Ascending aorta (tissue), 2 donors: ENCODE measurements at places on chromosomes 16 and 17.
A peak's percentile ranks its signal among the peaks of the same experiment; 100 is the strongest.

GRCh38 chr16:87484487-87485331, 8.1 kb downstream of the ZCCHC14 start:
- DNase-seq = no peak

- DNase-seq = no peak
Observed at GRCh38 chr17:52035336-52035915, 123.1 kb downstream of the CA10 start.

GRCh38 chr17:66387392-66387981, 85.1 kb downstream of the PRKCA start:
- DNase-seq = no peak

DNA sequence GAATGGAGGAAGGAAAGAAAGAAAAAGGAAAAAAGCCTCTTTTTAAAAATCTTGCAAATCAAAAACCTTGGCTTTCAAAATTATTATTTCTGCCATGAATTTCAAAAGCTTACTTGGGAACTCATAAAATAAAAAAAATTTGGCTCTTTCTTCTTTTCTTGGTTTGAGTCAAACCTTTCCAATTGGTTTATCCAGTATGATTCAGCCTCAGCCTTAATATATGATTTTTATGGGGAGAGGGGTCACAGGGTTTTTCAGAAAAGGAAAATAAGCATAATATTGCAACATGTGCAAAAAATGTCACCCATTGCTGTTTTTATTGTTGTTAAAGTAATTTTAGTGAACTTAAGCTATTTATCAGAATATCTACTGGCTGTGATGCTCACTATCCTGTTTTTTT, 31.2 kb upstream of the HAPSTR1 start:
- DNase-seq = no peak

GRCh38 chr17:49361902-49362722, at the start of gene ZNF652:
TSS of gene ZNF652 (minus strand) at chr17:49362250. CDS start at chr17:49317725, 44,525 bp downstream.
- peak; percentile 92 for DNase-seq

DNA sequence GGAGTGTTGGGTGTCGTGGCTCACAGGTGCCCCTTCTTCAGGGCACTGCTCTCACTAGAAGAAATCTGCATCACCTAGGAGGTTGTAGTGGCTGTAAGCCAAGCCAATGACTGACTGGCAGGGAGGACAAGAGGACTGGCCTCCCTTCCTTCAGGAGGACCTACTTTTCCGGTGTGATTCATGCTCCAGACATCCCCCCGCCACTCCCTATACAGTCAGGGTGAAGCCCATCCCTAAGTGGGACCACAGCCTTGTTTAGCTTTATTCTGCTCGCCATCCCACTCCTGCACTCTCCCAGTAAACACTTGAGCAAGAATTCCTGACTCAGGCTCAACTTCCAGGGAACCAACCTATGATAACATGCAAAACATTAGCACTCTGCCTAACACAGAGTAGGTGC, 67.0 kb downstream of the PLCG2 start:
- no peak for DNase-seq

GRCh38 chr16:90044111-90044551, 24.9 kb upstream of the DBNDD1 start:
- no peak for DNase-seq

DNA sequence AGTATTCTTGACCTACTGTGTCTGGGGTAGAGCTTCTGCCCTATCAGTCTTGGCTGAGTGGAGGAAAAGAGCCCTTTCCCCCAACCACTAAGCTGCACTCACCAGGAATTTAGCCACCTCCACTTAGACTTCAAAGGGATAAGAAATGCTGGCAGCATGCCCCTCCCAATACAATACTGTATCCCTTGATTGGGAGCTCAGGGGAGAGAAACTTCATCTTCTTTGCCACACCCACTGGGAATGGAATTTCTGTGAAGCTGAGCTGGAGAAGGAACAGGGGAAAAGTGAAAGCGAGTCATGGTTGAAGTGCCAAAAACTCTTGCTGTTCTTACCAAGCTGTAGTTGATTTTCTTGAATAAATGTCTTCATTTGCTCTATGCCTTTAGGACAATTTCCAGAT, 68.8 kb downstream of the CEP112 start:
- no peak for DNase-seq

- no peak for DNase-seq
Observed at GRCh38 chr17:63946440-63947363, 14.6 kb upstream of the CD79B start.

- DNase-seq = no peak
Observed at GRCh38 chr16:85832570-85833218, 33.2 kb downstream of the COX4I1 start.

DNA sequence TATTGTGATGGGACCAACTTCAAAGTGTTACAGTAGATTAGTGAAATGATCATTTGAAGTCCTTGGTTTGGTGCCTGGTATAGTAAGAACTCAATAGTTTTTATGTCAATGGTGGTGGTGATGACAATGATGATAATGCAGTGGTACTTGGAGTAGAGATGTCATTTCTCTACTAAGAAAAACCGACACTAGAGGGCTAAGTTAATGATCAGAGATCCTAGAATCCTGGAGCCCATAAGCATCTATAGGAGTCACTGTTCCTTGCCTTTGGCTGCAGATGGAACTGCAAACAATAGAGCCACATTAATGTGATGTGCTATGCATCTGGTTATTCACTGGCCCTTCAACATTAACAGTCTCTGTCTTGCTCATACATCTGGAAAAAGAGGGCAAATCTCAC, 103.8 kb downstream of the ANKFN1 start:
- no peak for DNase-seq

GRCh38 chr16:13767215-13767614, 152.7 kb upstream of the ERCC4 start:
- DNase-seq = no peak

- DNase-seq = no peak
Observed at GRCh38 chr16:24346734-24347133, 90.6 kb downstream of the CACNG3 start.

DNA sequence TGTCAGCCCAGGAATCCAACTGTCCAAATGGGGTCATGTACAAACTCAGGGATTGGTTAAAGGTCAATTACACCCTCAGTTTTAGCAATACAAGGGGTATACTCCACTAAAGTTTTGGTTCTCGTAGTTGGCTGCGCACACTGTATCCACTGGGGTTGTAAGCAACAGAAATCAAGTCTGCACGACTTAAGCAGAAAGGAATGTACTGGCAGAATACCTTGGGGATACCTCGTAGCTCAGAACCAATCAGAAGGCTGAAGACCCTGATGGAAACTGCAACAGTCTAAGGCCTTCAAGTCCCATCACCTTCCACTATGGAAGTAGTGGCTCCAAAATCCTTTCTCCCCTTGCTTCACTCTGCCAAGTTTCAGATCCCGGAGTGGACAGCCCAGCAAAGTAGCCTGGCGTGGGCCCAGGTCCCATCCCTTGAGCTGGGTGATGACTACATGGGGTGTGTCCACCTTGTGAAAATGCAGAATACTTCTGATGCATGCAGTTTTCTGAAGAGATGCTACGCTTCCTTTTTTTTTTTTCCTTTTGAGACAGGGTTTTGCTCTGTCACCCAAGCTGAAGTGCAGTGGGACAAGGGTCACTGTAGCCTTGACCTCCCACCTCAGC, 21.1 kb upstream of the RPH3AL start:
- no peak for DNase-seq

- no peak for DNase-seq
Observed at GRCh38 chr17:2386400-2387085, 14.3 kb downstream of the MNT start.

DNA sequence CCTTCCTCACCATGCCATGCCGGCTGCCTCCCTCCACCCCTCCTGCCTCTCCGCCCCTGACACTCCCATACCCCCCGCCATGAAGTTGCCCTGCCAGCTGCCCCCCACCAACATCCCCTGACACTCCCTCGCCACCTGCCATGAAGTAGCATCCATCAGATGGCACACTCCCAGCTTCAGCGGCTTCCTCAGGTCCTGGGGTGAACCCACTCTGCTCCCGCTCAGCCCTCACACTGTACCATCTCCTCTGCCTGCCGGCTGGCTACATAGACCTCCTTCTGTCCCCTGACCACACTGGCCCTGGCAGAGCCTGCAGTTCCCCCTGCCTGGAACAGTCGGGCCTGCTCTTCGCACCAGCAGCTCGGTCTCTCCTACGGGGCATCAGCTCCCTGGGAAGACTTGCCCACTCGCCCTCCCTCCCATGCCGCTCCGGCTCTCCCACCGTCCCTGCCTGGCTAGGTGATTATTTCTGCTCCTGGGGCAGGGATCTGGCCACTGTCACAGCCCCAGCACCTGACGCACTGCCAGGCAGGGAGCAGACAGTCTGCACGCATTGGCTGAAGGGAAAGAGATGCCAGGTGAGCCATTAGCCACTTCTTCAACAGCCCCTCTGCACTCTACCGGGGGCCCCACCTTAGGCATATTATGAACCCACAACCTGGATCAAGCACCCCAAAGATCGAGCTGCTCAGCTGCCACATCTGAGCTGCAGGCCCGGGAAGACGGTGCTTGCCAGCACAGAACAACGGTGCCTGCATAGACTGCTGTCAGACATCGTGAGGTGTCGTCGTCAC, 9.0 kb downstream of the CANT1 start:
- DNase-seq = peak; percentile 62

- DNase-seq = no peak
Observed at GRCh38 chr16:28511801-28512789, 5.5 kb upstream of the IL27 start.

- DNase-seq = no peak
Observed at GRCh38 chr17:35729405-35729833, 2.0 kb upstream of the RASL10B start.

DNA sequence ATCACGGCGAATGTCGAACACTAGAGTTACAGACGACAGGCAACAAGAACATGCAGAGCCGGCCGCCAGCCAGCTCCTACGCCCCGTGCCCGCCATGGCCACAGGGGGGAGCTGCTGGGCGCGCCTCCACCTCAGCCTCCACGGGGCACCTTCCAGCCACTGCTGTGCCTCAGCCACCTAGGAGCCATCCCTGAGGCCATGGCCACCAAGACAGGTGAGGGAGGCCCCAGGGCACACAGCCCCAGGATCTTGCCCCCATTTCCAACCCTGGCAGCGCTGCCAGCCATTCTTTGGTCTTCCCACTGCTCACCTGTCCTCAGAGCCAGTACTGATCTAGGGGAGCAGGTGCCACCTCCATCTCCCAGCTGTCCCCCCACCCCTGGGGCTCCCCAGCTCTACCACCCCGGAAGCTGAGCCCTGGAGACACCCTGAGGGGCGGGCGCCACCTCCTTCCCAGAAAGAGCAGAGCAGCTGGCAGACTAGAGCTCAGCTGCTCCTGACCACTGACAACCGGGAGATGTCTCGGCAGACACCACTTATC, 11.8 kb downstream of the GNPTG start:
- no peak for DNase-seq

GRCh38 chr17:13004336-13004735, 13.5 kb downstream of the ELAC2 start:
- no peak for DNase-seq

DNA sequence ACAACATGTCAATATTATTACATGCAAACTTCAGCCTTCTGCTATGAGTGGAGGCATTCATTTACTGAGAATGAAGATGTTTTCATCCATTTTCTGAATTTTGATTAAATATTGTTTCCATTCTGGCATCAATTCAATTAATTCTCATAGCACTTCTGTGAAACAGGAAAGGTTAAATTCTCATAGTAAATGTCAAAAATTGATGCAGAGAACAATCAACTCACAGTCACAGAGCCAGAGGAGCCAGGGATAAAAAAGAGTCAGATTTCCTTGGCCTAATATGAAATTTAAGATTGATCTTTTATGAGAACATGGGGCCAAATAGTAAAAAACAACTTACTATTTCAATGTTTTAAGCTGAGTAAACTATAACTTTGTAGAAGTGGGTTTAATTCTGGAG, 183.8 kb upstream of the AXIN2 start:
- DNase-seq = no peak

GRCh38 chr17:75411328-75412067, 6.0 kb upstream of the GRB2 start:
- DNase-seq = no peak

DNA sequence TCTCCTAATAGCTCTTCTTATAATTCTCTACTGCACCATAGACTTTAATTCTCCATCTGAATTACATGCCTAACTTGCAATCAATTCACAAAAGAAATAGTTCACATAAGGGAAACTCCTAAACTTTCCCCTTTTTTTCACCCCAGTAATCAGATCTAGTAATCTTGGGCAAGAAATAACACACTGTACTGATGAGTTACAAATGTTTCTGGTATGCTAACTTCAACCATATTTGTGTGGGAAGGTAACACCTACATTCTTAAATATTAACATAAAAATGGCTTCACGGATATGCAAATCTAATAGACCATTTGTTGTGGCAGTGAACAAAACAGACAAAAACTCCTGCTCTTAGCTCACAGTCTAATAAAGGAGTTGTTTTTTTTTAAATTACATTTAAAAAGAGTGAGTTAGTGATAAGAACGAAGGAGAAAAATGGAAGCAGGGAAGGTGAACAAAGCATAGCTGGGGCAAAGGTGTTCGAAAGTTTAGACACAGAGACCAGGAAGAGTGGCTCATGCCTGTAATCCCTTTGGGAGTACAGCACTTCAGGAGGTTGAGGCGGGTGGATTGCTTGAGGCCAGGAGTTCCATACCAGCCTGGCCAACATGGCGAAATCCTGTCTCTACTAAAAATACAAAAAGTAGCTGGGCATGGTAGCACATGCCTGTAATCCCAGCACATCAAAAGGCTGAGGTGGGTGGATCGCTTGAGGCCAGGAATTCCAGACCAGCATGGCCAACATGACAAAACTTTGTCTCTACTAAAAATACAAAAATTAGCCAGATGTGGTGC, 34.8 kb downstream of the CMTM3 start:
- no peak for DNase-seq

DNA sequence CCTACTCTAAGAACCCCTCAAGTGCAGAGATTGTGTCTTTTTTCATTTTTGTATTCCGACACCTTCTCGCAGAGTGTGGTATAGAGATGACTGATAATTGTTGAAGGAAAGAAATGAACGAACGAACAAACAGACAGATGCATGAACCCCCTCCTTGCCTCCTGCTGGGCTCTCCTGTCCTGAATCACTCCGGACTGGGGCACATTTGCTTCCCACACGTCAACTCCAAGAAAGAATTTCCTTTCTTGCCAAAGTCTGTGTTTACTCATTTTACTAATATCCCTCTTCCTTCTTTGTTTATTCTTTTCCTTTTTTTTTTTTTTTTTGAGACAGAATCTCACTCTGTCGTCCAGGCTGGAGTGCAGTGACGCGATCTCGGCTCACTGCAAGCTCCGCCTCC, 37.5 kb upstream of the BHLHA9 start:
- no peak for DNase-seq

- no peak for DNase-seq
Observed at GRCh38 chr17:36730857-36731490, 129.6 kb downstream of the MRM1 start.

GRCh38 chr17:9872852-9873251, 32.2 kb downstream of the RCVRN start:
- no peak for DNase-seq

GRCh38 chr16:50600582-50601283, 52.5 kb downstream of the NKD1 start:
- no peak for DNase-seq

DNA sequence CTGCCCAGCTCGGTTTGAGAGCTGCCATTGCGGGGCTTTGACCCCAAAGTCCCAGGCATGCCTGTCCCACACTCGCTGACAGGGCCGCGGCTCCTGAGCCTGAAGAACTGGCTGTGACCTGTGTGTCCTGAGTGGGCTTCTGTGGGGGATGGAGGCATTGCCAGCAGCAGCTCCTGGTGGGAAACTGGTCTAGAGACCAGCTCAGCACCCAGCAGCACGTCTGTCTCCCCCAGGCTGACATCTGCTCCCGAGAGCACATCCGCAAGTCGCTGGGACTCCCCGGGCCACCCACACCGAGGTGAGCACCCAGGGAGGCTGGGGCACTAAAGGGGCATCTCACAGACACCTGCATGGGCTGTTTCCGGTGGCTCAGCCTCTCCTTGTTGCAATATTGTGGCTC, 13.4 kb downstream of the ENDOV start:
- DNase-seq = no peak
